Right ventricle myocardium inferior (tissue), 1 donor: ENCODE measurements at places on chromosomes 3 and 15.

GRCh38 chr15:55894399-55894965 is 98.9 kb downstream of the NEDD4 start:
- no peak for DNase-seq

GRCh38 chr3:152302521-152303021 is 33.8 kb downstream of the MBNL1 start:
- DNase-seq: no peak

DNA sequence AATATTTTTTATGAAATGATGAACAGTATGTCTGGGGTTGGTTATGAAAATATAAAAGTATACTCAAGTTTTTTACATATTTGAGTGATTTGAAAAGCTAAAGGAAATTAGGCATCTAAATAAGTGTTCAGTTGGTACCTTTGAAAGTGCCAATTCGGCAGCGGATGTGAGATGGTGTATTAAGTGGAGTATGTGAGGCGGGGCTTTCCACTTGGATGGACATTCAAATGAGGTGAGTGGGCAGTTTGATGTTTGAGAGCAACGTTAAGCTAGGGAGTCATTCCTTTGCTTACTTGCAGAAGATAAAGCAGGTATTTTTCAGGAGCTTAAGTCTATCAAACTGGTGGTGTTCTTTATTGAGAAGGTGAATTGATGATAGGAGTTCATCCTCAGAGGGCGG is 189.0 kb upstream of the GOLIM4 start:
- no peak for DNase-seq

GRCh38 chr15:29776859-29777258 is 45.4 kb downstream of the TJP1 start:
- DNase-seq: no peak

GRCh38 chr3:3443482-3443881 is 264.0 kb upstream of the CRBN start:
- no peak for DNase-seq

DNA sequence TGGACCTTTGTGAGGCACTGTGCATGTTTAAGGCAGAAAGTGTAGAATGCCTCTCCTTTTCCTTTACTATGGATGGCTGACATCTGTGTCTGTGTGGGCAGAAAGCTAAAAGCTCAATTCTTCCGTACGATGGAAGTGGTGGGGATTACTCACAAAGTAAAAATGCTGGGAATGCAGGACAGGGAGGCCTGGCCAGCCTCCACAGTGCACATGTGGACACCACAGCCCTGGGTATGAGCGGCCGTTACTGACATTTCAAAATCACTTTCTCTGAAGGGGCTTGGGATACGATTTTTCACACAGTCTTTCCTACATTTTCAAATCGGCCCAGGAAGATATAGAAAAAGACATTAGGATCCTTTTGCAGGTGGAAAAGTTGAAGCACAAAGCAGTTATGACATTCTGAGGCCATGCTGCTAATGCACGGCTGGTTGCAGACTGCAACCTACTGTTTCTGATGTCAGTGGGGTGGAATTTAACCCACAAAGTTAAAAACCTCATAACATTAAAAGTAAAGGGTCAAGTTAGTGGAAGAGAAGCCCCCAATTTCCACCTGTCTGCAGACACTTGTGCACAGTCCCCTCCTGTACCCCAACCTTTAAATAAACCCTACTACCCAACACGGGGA is 27.9 kb downstream of the EHD4 start:
- no peak for DNase-seq

- no peak for DNase-seq
These were observed 256.4 kb upstream of the ZNF385D start for GRCh38 chr3:22007368-22007767.
